ENCODE measurements at places on chromosomes 16 and 17.
A peak's percentile ranks its signal among the peaks of the same experiment; 100 is the strongest.

DNA sequence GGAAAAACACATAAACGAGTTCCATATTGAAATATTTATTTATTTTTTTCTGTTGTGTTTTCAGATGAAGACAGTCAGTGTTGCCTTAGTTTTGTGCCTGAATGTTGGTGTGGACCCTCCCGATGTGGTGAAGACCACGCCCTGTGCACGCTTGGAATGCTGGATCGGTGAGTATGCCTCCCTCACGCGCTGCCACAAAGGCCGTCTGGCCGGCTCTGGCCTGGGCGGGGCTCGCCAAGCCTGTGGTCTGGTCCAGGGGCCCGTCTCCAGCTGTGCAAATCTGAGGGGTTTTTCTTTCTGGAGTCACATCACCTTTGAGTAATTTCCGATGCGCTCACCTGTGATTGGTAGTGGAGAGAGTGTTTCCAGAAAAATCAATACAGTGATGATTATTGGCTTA is 81.0 kb downstream of the RPTOR start:
- DNase-seq: no peak

DNA sequence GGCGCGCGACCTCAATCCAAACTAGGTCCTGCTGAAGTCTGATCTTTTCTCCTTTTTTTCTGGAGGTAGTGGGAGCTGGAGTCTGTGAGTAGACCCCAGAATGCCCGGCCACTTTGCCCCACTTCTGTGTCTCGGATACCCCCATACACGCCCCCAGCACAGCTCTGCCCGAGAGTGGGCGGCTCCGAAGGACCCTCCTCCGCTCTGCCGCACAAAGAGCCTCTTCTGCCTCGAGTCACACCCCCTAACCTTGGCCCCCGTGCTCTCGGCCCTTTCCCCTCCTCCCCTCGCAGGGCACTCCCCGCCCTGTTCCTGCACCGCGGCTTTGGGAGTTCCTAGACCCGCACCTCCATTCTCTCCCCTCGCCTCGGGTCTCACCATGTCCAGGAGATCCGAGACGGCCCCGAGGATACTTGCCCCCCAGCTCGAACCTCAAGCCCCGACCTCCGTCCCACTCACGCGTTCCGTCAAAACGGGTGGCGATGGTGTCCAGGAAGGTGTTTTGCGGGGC is 476 bp downstream of the KCNH4 start:
- DNase-seq: no peak

- DNase-seq: peak; percentile 52
These were observed 618 bp downstream of the GGA3 start for GRCh38 chr17:75260641-75261335.

GRCh38 chr17:58105093-58105492 is 21.9 kb downstream of the DYNLL2 start:
- no peak for DNase-seq

- DNase-seq: no peak
These were observed 161.0 kb upstream of the NLRP1 start for GRCh38 chr17:5745111-5745813.

GRCh38 chr17:67358612-67359011 is 7.8 kb downstream of the PSMD12 start:
- no peak for DNase-seq

DNA sequence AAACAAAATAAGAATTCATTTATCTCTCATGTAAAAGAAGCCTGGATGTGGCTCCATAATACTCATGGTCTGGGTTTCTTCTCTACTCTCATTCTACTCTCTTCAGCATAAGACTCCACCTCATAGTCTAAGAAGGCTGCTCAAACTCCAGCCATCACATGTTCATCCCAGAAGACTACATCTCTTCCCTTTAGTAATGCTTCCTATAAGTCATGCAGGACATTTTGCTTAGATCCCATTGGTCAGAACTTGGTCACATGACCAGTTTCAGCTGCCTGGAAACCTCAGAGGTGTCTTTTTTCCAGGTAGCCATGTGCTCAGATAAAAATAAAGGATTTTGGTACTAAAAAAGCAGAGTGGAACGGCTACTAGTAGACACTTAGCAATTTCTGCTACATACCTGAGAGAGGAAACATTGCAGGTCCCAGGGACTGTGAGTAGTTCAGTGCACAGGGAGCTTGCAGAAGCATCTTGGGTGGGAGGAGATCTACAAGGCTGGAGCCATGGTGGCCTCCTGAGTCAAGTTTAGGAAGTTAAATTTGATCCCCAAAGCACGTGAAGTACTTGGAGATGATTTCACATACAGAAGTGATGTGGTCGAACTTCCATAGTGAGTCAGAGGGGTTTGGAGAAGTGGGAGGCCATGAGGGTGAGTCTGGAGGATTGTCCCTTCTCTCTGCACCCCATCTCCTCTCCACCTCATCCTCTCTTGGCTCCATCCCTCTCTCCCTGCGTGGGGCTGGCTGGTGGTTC is 110.2 kb downstream of the CCDC182 start:
- no peak for DNase-seq

- peak; percentile 1 for DNase-seq
These were observed 22.6 kb upstream of the MPHOSPH6 start for GRCh38 chr16:82192665-82193064.

DNA sequence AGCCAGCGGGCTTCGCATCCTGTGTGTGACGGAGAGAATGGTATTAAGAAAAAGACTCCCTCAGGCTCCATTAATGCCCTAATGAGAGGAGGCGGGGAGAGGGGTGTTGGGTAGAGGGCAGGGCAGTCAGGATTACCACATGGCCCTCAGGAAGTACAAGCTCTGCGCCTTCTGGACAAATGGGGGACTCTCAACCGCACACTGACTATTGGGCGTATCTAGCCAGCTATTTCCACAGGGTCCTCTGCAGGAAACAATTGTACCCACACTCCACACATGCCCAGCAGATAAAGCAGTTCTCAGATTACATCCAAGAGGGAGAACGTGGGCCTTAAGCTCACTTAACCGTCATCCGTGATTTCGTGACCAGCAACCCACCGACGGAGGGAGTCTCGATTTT is 14.7 kb downstream of the NXN start:
- DNase-seq: no peak

GRCh38 chr16:68351991-68352431 is 41.2 kb downstream of the PRMT7 start:
- DNase-seq: no peak

DNA sequence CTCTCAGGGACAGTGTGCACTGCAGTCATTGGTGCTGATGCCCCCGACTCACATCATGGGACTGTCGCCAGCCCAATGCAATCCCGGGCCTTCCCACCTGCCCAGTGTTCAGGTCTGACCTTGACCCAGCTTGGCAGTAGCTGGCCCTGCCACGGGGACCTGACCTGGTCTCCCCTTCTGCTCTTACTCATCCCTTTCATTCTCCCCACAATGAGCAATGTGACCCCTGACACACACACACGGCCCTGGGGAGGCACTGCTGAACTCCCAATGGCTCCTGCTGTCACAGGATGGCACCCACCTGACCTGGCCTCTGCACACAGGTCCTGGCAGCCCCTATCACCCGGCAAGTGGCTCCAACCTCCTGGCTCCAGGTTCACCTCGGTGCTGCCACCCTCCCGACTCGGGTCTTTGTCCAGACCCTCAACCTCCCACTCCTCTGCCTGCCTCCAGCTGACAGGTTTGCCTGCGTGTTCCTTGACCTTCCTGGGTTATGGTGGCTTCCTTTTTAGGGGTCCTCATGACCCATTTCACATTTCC is 6.6 kb downstream of the CD300C start:
- no peak for DNase-seq

DNA sequence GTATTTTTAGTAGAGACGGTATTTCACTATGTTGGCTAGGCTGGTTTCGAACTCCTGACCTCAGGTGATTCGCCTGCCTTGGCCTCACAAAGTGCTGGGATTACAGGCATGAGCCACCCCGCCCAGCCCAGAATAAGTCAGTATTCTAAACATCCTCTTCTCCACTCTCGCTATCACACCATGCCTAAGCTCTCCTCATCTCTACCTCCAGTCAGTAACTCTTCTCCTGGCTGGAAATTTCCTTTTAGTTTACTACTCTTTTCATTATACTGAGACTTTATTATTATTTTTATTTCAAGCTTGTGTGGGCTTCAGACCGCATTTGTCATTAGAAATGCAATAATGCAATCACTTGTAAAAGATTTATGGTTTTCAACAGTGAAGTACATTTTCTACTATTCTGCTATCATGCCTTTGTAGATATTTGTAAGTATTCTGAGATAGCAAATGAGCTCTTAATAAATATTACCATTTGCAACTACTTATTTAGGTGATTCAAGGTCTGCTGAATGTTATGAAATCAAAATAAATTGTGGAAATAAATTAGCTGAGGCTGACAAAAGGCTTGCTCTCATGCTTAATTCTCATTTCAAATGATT is 617.3 kb upstream of the GOT2 start:
- DNase-seq: no peak

DNA sequence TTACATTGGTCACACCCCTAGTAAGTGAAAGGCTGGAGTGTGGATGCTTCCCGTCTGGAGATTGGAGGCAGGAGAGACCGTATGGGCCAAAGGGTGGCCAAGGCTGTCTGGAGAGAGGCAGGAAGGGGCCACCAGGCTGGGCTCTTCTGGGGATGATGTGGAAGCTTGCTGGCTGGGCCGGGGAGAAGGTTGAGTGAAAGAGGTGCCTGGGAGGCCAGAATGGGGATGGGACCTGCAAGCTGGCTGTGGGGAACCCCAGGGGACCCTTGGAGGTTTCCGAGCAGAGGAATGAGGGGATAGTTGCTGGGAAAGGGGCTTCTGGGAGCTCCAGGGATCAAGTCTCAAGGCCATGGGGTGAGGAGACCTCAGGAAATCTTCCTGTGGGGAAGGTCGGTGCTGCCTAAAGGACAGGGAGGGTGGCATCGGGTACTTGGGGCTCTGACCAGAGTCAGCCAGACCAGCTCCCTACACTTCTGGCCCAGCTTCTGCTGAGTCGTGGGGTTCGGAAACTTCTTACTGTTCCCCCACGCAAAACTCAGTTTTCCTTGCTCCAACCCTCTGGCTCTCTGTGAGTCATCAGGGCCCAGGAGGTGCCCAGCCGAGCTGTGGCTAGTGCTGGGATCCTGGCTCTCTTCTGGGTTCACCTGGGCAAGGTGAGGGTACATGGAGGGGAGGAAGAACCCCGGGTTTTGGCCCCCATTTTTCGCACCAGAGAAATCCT is 3.1 kb downstream of the MRC2 start:
- no peak for DNase-seq

GRCh38 chr16:57562669-57563486 is 20.4 kb downstream of the ADGRG5 start:
- no peak for DNase-seq

- DNase-seq: no peak
These were observed 50.7 kb downstream of the SLC7A5 start for GRCh38 chr16:87818533-87819161.

- no peak for DNase-seq
These were observed 22.4 kb downstream of the CES1 start for GRCh38 chr16:55810451-55810961.

- DNase-seq: no peak
These were observed 3.7 kb downstream of the TNS4 start for GRCh38 chr17:40497695-40498094.

DNA sequence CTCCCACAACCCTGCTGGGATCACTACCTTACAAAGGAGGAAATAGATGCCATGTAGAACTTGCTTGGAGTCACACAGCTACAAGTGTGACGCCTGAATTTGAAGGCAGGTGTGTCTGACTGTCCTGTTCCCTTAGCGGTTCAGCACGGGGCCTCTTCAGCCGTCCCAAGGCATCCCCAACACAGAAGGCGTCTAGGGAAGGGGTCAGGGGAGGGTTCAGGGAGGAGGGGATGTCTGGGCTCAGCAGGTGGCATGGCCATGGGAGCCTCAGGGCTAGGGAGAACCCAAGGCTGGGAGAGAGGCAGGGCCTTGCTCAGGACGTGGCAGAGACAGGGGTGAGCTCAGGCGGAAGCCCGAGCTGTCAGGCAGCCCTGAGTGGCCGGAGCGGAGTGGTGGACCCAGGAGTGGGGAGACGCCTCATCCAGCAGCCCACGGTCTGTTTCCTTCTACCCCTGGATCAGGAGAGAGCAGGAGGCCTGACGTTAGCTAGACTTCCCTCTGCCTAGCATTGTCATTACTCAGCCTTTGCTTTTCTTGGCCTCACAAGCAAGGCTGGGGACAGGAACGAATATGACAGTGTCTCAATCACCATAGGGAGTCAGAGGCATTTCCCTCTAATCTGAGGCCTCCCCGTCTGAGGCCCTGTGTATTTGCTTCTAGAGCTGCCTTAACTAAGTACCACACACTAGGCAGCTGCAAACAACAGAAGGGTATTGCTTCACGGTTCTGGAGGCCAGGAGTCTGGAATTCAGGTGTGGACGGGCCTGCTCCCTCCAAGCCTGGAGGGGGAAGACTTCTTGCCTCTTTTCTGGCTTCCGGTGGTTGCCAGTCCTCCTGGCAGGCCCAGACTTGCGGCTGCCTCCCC is 31.3 kb upstream of the ANKRD40CL start:
- no peak for DNase-seq
